Stimulated activated CD4-positive, alpha-beta T cell treated with anti-CD3 and anti-CD28 coated beads, Interleukin-4, amount 100 ng/mL, for 1 hour (primary cell): ENCODE measurements at places on chromosomes 1 and 21.
A peak's percentile ranks its signal among the peaks of the same experiment; 100 is the strongest.

DNA sequence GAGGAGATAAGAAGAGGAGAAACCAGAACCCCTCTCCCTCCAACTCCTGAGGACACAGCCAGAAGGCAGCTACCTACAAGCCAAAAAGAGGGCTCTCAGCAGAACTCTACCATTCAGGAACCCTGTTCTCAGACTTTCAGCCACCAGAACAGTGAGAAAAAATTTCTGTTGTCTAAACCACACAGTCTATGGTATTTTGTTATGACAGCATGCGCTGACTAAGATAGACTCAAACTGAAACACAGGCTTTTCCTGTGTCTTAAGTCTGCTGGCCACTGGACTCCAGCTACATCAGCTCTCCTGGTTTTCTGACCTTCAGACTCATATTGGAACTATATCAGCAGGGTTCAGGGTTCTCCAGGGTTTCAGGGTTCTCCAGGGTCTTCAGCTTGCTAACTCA lies 126.5 kb upstream of the TNFSF4 start:
- no peak for DNase-seq

DNA sequence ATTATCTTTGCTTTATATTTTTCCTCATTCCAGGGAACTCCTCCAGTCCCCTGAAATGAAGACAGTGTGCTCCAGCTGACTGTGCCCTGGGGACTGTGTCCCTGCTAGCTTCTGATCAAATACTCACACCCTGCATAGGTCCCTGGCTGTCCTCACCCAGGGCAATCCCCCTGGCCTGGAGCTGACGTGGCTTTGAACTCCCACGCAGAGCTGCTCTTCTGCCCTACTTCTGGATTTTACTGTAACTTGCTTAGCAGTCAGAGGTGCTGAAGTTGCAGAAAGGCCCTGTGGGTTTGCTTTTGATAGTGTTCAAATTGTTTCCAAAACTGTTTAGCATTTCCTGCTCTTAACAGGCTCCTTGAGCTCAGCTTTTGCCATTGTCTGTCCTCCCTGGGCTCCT lies 186.5 kb downstream of the FASLG start:
- DNase-seq, result peak; percentile 58

DNA sequence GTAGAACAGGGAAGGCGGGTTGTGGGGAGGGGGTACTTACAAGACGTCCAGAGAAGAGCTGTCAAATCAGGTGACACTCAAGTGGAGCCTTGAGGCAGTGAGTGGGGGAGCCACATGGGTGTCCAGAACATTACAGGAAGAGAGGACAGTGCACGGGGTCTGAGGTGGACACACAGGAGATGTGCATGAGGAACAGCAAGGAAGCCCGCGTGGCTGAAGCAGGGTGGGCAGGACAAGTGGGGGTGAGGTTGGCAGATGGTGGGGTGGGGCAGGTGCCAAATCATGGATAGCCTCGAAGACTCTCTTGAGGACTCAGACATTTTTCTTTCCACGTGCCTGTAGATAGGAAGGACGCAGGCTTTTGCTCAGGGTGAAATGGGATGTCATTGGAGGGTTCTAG lies 921 bp downstream of the SMPDL3B start:
- DNase-seq, result no peak

- DNase-seq, result no peak
Measured at GRCh38 chr1:99236756-99237155, 27.5 kb upstream of the PLPPR4 start.

- DNase-seq, result no peak
Measured at GRCh38 chr1:202858331-202858730, 30.6 kb downstream of the RABIF start.

DNA sequence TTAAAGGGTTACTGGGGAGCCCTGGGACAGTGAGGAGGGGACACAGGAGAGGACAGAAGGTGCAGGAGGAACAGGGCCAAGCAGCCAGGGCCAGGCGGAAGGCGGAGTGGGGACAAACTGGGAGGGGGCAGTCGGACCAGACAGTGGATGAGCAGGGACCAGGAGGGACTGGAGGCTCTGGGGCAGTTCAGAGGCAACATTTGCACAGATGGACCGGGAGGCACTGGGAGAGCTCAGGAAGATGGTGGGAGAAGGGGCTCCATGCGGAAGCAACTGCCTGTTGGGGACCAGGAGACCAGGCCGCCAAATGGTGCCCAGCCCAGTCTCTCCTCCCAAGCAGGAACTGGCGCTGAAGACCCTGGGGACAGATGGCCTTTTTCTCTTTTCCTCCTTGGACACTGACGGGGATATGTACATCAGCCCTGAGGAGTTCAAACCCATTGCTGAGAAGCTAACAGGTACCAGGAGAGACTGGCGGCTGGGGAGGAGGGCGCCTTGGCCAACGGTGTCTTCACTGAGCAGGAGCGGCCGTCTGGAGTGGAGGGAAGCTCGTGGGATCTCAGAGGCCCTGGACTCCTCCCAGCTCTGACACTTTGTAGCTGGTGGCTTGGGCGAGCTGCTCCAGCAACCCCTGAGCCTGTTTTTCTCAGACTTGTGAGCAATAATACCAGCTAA lies 847 bp downstream of the SELENON start:
- no peak for DNase-seq
